ENCODE measurements at places on chromosomes 2 and 18.

GRCh38 chr2:136310797-136311603 is 193.1 kb upstream of the CXCR4 start:
- DNase-seq = no peak

DNA sequence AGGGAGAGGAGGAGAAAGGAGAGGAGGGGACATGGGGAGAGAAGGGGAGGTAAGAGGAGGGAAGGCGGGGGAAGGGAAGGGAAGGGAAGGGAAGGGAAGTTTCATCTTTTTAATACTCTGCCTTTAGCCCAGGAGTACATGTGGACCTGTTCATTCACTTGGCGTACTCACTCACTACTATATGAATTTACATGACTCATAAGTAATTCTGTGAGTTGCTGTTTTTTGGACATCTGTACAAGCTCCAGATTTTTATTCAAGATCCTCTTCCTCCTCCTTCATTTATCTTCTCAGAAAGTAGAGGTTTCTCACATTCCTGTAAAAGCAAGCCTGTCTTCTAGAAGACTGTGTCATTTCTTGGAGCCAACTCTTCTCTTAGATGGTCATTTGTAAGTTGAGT is 84.6 kb downstream of the RDH14 start:
- DNase-seq = no peak

GRCh38 chr2:85175369-85176299 is 42.4 kb downstream of the TCF7L1 start:
- DNase-seq = no peak

DNA sequence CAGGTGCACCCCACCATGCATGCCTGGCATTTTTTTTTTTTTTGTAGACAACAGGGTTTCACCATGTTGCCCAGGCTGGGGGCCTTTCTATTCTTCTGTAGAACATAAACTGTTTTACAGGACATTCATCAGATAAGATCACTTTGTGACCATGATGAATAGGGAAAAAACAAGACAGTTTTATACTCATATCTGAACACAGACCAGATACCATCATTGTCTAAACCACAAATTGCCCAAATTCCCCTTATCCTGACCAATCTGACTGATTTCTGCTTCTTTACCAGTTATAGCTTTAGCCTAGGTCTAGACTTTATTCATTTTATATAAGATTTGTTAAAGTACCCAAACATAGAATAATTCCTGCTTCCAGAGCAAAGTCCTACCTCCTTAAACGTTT is 1699.3 kb upstream of the TMEFF2 start:
- DNase-seq = no peak

GRCh38 chr2:43188561-43189386 is 37.6 kb downstream of the ZFP36L2 start:
- DNase-seq = no peak

GRCh38 chr2:239685965-239686364 is 285.1 kb upstream of the HDAC4 start:
- DNase-seq = no peak

DNA sequence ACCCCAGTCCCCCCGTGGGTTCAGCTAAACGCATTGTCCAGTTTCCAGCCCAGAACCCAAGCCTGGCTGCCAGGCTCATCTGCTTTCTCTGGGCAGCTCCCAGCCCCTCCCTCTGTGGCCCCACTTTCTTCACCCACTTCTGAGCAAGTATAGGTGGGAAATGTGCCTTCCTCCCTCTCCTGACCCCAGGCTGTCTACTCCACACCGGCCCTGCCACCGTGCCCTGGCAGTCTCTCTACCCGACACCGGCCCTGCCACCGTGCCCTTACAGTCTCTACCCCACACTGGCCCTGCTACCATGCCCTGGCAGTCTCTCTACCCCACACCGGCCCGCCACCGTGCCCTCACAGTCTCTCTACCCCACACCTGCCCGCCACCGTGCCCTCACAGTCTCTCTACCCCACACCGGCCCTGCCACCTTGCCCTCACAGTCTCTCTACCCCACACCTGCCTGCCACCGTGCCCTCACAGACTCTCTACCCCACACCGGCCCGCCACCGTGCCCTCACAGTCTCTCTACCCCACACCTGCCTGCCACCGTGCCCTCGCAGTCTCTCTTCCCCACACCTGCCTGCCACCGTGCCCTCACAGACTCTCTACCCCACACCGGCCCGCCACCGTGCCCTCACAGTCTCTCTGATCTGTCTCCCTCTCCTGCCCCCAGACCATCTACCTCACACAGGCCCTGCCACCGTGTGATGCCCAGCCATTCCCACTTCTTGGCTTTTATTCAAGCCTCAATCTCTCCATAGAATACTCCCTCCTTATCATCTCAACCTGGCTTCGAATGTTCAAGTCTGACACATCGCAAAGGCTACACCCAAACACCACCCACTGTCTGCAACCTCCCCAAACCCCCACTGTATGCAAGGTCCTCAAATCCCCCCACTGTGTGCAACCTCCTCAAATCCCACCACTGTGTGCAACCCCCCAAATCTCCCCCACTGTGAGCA is 108.9 kb downstream of the TPO start:
- DNase-seq = no peak

- DNase-seq = no peak
Observed at GRCh38 chr2:19041434-19042041, 316.9 kb downstream of the OSR1 start.

GRCh38 chr2:181374781-181375675 is 82.2 kb upstream of the ITGA4 start:
- DNase-seq = no peak

DNA sequence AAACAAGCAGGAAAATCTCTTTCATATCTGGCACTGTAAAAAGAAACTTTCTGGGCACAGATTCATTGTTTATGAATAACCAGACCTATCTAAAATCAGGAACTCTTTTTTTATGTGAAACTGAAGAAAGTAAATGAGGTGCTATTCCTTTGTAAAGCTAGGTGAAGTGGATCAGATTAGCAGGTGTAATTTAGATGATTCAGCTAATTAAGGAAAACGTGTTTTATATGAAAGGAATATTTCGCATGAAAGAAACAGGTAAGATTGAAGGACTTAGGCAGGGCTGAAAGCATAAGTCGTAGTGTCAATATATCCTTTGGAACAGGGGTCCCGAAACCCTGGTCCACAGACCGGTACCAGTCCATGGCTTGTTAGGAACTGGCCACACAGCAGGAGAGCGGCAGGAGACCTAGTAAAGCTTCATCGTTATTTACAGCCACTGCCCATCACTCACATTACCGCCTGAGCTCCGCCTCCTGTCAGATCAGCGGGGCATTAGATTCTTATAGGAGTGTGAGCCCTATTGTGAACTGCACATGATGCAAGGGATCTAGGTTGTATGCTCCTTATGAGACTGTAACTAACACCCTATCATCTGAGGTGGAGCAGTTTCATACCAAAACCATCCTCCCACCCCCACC is 20.3 kb upstream of the XIRP2 start:
- DNase-seq = no peak

DNA sequence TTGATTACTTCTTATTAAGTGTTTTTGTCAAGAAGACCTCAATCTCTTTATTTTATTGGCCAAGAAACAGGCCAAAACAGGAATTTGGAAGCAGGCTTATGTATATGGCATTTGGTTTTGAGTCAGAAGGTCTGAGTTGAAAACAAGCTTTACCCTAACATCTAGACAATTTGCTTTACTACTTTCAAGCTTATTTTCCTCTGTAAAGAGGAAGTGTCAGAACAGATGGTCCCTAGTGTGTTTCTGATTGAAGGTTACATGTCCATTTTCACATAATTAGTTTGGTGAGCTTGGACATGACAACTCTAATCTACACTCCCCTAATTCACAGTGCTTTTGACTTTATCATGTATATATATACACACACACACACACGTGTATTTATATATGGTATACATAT is 19.8 kb upstream of the MAP4K4 start:
- no peak for DNase-seq

- DNase-seq = no peak
Observed at GRCh38 chr18:10304853-10305252, 149.6 kb upstream of the APCDD1 start.

- DNase-seq = no peak
Observed at GRCh38 chr2:241372361-241372992, 16.4 kb downstream of the FARP2 start.

GRCh38 chr2:100755441-100755840 is 64.5 kb upstream of the NPAS2 start:
- DNase-seq = no peak

DNA sequence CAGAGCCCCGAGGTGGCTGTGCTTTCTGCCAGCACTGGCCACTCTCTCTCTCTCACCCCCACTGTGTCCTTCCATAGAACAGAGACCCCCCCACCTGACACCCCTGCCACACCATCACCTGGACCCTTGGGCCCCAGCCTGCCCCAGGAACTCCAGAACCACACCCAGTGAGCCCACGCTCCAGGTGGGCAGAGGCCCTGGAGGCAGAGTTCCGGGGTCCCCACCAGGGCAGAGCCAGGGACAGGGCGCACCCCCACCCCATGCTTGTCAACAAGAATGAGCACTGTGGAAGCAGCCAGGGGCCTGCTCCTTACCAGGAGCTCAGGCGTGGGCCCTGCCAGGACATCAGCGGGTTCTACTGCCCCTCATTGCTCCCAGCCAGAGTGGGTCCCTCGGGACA is 14.6 kb downstream of the PASK start:
- no peak for DNase-seq

DNA sequence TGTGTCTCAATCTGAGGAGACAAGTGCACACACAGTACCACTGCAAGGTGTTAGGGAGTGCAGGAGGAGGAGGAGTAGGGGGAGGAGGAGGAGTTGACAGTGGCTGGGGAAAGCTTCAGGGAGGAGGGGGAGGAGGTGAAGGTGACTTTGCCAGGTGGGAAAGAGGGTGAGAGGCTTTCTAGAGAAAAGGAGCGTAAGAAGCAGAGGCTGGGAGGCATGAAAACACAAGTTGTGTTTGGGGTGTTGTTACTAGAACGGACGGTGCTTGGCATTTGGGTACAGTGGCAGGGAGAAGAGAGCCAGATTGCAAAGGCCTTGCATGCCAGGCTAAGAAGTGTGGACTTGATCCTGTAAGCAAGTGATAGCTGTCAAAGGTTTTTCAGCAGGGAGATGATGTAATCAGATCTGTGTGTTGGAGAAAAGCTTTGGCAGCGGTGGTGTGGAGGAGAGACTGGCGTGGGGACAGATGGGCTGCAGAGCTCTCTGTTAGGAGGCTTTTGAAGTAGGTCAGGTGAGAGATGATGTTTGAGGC is 16.2 kb downstream of the TANC1 start:
- DNase-seq = no peak

Data from activated CD4-positive, CD25-positive, alpha-beta regulatory T cell (primary cell).